T-cell (primary cell): ENCODE measurements at places on chromosomes 3 and 15. TPM values are rescaled to one million over a fixed set of nuclear protein-coding genes. Genes with fewer than 3 reads are reported as not detected.

APH1B gene
- 18.9 TPM for total RNA-seq

- DNase-seq = no peak
These were observed 56.8 kb downstream of the PLXNA1 start for GRCh38 chr3:127039719-127040118.

- DNase-seq = no peak
These were observed 130.3 kb downstream of the GHSR start for GRCh38 chr3:172317984-172318383.

SLC9C1 gene
- total RNA-seq = not detected

GRCh38 chr15:65246026-65246714 is 34.9 kb upstream of the CILP start:
- no peak for DNase-seq

- DNase-seq = no peak
These were observed 61.3 kb downstream of the PRTG start for GRCh38 chr15:55681631-55682030.

GRCh38 chr15:82737975-82738374 is 28.3 kb upstream of the AP3B2 start:
- DNase-seq = no peak

- no peak for DNase-seq
These were observed 87.0 kb upstream of the KCNAB1 start for GRCh38 chr3:156033428-156033827.

- no peak for DNase-seq
These were observed 72.1 kb upstream of the TPRG1 start for GRCh38 chr3:189099505-189100290.

GRCh38 chr15:100723315-100723801 is 121.0 kb downstream of the ASB7 start:
- no peak for DNase-seq

GRCh38 chr3:64505419-64505818 is 182.4 kb downstream of the ADAMTS9 start:
- DNase-seq = no peak

ZNF621 gene
- total RNA-seq = 22.2 TPM

GRCh38 chr3:49104052-49104426 is 518 bp downstream of the QARS1 start:
- DNase-seq = no peak

DNA sequence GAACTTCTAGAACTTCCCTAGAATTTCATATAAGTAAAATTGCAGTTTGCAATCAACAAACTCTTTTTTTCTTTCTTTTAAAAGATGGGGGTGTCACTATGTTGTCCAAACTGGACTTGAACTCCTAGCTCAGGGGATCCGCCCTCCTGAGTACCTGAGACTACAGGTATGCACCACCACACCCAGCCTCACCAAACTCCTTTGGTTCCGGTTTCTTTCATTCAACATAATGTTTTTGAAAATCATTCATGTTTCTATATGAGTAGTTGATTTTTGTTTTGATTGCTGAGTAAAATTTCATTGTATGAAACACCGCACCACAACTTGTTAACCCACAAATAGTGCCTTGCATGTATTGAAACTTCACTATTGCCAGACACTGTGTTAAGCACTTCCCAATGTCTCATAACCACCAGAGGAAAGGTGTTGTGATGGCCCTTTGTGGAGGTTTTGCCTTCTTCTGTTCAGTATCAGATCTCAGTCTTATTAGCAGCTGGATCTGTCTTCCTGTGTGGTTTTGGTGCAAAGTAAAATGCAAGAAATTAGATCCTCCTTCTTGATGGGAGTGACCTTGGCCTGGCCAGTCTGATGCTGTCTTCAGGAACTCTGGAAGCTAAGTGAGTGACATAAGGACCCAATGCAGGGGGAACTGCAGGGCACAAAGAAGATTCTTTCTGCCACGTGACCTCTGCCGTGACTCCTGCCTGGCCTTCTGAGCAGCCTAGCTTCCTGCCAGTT is 78.8 kb upstream of the UBE2E1 start:
- no peak for DNase-seq
